ENCODE measurements at places on chromosomes 5 and 9.

DNA sequence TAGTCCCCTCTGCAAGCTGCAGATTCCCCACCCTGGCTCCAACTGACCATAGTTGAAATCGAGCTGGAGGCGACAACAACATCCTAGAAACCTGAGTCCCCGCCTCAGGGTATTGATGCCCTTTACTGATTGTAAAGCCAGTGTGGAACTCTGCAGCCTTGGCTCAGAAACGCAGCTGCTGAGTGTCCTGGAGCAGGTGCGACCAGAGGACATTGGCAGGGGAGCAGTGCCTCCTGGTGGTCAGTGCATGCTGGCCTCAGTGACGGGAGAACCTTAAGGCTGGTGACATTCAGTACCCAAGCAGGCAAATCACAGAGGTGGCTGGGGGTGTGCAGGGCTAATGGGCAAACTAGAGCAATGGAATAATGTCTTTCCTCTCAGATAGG is 20.4 kb upstream of the ZNF354B start:
- DNase-seq, result peak; percentile 61

DNA sequence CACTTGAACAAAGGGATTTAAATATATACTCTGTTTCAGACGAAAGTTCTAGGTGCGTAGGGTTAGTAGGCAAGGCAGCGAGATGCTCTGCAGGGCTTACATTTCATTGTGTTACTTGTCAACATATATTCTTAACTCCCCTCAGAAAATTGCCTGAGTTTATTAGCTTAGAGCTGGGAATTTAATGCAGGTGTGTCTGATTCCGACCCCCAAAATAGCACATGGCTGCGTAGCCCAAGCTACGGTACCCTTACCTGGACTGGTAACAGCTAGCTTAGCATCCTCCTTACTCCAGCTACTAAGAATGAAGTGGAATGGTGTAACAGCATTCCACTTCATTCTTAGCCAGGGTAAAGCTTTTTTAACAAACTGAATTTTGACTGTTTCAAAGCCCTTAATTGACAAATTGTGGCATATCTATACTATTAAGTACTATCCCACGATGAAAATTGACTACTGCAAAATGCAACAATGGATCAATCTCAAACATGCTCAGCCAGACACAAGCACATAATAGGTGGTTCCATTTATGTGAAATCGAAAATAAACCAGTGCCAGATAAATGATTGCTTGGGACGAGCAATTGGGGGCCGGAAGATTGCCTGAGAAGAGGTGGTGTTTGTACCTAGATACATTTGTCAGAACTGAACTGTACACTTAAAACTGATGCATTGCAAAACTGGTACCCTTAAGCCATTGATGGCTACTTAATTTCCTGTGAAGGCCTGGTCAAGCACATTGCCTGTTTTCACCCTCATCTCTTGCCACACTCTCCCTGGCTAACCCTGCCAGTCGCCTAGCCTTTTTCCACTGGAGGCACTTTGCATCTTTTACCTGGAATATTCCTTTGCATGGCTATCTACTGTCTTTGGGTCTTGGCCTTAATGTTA is 3.0 kb upstream of the FGF18 start:
- peak; percentile 5 for DNase-seq

DNA sequence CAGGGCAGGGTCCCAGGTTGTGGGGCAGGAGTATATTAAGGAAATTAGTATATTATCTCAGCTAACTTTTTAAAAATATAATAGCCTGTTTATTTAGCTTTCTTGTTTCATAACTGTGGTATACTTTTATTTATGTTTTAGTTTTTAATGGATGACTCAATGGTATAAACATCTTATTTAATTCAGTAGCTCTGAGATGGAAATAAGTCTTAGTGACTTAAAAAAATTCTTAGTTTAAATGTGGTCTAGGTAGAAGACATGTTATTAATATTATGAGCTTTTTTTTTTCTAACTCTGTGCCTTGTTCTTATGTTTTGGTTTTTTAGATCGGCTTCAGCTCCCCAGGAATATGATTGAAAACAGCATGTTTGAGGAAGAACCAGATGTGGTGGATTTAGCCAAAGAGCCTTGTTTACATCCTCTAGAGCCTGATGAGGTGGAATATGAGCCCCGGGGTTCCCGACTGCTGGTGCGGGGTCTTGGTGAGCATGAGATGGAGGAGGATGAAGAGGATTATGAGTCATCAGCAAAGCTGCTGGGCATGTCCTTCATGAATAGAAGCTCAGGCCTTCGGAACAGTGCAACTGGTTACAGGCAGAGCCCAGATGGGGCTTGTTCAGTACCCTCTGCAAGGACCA is 43.1 kb downstream of the LNPEP start:
- DNase-seq, result no peak

GRCh38 chr5:89613222-89613956 is 730.4 kb upstream of the MEF2C start:
- DNase-seq, result no peak

- DNase-seq, result no peak
Observed at GRCh38 chr9:7387840-7388239, 411.7 kb downstream of the DMAC1 start.

DNA sequence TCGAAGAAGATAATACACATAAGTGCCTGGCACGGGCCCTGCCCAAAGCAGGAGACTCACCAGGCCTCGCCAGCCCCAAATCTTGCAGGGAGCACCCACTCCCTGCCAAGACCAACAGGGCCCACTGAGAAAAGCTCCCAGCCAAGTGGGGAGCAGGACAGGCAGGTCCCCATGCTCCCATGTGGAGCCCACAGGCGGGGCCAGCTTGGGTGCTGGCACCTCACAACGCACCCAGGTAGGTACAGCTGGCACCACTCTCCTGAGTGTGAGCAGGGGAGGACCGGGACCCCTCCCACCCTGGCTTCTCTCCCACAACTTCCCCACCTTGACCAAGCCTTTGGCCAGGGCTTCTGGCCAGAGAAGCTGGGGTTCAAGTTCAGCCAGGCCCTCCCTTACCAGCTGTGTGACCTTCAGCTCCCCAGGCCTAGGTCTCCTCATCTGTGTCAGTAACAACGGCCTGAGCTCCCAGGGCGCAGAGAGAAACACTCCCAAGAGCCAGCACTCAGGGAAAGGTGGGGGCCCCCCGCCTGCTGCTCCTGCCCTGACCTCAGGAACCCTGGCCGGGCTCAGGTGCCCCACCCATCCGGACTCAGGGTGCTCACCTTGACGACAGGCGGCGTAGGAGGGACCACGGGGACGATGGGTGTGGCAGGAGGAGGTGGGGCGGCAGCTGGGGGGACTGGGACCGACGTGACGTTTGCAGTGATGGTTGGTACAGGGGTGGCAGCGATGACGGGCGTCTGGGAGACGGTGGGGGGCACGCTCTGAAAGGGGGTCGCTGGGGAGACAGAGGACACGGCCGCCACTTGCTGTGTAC is 17.8 kb downstream of the BRD3 start:
- no peak for DNase-seq

- DNase-seq, result no peak
Observed at GRCh38 chr5:36382890-36383289, 81.2 kb upstream of the RANBP3L start.

DNA sequence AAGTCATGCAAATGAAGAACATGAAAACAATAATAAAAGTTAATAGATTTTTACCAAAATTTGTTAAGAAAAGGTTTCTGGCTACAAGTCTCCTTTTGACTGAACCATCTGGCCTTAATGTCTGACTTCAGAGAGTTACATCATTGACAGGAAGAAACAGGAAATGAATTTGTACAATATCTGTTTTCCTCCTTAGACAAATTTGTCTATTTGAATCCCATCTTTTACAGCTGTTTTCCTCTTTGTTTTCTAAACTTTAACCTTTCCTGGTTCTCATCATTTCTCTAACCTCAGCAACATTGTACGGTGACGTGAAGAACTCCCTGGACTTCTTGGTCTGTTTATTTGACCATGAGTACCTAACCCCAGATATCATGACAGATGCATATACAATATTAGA is 567.5 kb upstream of the RIOK2 start:
- no peak for DNase-seq

- no peak for DNase-seq
Observed at GRCh38 chr5:5539590-5539989, 117.1 kb downstream of the ICE1 start.

DNA sequence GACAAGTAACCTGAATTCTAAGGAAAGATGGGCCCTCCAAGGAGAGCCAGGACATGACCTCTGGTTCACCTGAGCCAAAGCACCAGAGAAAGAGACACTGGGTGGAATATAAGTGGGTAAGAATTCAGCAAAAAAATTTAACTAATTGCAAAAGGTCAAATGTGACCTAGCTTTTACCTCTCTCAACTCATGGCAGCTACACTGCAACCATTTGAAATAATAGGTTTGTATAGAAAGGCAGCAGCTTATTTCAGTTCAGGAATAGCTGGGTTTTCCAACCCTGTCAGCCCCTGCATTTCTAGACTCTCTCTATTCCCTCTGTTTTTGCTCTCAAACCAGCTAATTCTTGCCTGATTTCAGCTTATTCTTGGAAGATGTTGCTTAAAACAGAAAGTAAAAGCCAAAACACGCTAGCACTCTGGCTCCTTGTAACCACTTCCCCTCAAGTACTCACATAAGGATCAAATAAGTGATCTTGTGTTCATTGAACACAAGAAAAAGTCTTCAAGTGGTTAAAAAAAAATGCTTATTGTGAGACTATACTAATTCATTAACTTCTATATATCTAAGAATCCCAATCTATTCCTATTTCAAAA is 101.1 kb upstream of the NR4A3 start:
- DNase-seq, result no peak

DNA sequence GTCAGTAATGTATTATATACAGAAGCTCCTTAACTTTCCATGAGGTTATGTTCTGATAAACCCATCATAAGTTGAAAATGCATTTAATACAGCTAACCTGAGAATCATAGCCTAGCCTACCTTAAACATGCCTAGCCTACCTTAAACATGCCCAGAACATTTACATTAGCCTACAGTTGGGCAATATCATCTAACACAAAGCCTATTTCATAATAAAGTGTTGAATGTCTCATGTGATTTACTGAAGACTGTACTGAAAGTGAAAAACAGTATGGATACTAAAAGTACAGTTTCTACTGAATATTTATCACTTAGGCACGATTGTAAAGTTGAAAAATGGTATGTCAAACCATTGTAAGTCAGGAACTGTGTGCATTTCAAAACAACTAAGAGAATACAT is 1.6 kb downstream of the GM2A start:
- no peak for DNase-seq

- no peak for DNase-seq
Observed at GRCh38 chr5:43338862-43339261, 25.6 kb upstream of the HMGCS1 start.

- no peak for DNase-seq
Observed at GRCh38 chr5:141835928-141836670, 42.1 kb downstream of the PCDH1 start.

Measured in breast epithelium (tissue), 4 donors.